8988T (cell line): ENCODE measurements at places on chromosomes 16 and 17.

GRCh38 chr16:10539793-10540192 lies 40.6 kb downstream of the EMP2 start:
- no peak for DNase-seq

DNA sequence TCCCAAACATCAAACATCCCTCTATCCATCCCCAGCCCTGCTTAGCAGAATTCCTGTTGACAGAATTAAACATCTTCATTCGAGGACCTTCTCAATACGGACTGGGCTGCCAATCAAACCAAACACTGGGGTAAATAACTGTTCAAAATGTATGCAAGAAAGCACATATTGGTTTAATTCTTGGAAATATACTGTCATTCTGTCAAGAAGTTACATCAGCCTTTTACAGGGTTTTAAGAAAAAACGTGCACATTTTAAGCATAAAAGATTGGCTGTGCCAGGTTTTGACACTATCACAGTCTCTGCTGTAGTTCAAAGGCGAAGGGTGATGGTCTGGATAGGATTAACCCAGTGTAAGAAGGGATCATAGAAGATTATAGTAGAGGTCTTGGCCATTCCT lies 25.1 kb upstream of the CCNF start:
- DNase-seq: no peak

DNA sequence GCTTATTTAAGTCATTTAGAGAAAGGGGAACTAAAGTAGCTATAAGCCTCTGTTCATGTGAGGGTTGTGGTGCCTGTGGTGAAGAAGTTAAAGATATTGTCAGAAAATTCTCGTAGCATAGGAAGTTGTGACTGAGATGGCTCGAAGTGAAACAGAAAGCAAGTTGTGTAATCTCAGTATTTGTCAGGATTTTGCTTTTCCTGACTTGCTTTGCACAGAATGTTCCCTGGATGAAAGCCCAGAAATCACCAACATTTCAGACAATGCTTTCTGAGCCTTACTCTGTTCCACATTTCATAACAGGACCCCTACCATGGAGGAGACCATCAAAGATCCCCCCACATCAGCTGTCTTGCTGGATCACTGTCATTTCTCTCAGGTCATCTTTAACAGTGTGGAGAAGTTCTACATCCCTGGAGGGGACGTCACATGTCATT lies 10.6 kb downstream of the CALCOCO2 start:
- DNase-seq: no peak

GRCh38 chr16:803754-804080 lies 3.2 kb upstream of the GNG13 start:
- no peak for DNase-seq

DNA sequence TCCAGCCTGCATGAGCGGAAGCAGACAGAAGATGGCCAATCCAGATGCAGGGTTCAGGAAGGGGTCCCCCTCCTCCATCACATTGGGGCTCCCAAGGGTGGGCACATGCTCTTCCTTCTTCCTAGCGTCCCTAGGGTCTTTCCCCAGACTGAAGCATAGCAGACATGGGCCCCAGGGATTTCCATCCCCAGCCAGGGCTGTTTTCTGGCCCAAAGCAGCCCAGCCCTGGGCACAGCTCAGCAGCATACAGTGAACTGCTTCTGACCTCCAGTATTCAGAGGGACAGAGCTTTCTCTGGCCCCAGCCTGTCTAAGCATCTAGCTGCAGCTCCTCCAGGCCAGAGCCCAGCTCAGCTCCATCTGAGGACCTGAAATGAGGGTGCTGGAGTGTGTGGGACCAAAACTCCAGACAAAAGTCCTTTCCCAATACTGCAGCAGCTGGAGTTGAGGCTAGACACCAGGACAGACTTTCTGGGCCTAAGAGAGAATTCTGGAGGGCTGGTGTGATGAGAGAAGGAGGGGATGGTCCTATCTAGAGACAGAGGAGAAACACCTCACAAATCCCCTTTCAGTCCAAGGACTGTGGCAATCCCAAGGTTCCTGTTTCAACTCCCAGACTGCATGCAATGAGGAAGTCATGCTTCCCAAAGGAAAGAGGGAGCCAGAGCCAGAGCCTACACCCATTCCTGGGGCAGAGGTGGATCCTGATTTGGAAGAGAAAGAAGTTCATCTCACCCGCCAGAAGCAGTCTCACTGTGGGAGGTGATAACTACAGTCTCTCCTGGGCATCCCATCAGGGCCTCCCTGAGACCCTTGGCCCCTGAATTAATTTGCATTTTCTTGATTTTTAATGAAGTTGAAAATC lies 4.5 kb upstream of the FOXN1 start:
- DNase-seq: no peak

DNA sequence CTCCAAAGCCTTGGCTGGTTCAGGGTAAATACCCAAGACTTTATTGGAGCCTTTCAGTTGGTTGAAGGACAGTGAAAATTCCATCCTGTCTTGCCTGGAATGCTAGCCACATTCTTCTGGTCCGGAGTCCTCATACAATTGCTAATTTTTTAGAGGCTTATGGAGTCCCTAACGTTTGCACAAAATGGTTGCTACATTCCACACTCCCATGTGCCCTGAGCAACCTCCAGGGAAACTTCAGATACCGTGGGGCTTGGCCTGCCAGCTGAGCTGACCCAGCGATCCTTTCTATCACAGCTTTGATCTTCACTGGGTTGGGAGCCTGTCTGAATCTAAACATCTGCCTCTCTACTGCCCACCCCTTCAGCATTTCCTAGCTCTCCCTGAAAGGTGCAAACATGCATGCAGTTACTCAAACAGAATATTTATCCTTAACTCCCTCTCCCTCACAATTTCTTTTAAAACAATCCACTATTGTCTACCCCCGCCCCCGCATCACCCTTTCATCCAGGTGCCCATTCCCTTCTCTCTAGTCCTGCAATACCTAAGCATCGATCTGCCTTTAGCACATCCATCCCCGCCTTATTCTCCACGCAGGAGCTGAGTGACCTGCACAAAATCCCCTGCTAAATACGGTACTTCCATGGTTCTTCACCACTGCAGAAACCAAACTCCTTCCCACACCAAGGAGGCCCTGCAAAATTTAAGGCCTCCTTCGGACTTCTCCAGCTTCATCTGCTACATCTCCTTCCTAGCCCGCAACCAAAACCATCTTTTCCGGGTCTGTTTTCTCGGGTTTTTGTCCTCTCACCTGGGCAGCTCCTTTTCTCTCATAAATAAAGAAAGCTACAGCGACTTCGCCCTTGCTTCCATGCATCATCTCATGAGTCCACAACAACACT lies 810 bp upstream of the GAN start:
- DNase-seq: no peak

DNA sequence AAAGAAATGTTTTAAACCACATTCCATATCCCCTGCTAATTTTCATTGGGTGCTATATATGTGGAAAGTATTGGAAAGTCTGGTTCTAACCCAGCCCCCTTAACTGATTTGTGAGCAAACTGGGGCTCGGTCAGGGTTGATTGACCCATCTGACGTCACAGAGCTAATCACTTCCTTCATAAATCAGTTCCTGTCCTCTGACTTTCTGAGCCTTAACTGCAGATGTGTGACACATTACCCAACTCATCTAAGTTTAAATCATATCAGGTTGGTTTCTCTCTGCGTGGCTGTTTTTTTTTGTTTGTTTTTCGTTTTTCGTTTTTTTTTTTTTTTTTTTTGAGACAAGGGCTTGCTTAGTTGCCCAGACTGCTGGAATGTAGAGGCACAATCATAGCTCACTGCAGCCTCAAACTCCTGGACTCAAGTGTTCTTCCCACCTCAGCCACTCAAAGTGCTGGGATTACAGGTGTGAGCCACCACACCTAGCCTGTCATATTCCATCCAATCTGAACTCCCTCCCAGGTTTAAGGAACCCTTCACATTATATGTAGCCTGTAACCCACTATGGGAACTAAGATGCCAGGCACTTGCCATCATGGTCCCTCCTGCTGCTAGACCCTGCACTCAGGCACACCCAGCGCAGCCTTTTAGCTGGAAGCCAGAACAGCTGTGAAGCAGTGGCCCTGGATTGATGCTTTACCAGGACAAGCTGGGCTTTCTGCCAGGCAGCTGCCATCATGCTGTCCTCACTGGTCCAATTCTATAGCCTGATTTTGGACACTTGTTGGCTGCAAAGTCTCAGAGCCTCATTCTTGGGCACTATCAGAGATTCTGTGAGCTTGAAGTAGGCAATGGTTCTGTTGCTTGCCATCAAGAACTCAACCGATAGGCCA lies 6.9 kb upstream of the BPTF start:
- DNase-seq: no peak

DNA sequence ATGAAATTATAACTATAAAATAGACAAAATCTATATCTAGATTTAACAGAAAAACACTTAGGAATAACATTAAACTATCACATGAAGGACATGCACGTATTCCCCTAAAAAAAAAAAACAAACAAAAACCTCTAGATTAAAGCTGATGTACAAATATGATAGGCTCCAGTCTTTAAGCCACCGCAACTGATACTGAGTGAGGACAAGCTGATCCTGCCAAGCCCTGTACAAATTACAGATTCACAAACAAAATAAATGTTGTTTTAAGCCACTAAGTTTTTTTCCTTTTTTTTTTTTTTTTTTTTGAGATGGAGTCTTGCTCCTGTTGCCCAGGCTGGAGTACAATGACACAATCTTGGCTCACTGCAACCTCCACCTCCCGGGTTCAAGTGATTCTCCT lies 35.3 kb downstream of the SMURF2 start:
- no peak for DNase-seq

GRCh38 chr16:71635632-71636031 lies 9.6 kb downstream of the MARVELD3 start:
- no peak for DNase-seq

DNA sequence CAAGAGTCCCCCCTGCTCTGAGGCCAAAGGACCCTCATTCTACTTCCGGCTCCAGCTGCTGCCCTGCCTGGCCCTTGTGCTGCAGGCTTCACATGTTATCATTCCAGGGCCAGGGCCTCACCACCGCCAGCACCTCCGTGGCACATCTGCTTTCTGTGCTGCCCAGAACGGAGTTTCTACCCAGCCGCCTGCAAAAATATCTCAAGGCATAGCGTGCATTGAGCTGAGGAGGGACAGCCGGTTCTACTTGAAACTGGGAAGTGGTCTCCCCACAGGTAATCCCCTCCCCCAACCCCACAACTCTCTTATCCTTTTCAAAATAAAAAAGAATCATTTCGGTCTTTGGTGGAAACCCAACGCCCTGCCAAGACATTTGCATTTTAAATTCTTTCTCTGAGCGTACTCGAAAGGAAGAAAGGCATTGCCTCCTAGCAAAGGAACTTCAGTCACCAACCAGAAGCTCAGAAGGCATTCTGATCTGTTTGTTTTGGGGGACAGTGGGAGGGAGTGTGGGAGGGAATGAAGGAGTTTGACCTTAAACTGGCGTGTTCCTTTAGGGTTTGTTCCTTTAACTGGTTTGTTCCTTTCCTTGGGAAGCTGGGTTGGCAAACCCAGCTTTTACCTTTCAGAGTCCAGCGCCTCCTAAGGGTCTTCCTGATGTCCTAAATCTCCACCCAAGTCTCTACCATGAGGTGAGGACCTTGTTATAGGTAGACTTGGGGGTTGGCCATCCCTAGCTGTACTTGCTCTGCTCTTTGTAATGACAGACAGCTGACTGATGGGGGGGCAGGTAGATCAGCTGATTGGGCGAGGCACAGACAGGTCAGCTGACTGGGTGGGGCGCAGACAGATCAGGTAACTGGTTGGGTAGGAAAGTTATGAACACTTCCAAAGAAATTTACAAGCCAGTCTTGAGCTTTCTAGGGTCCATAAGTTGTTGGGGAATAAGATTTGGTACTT lies 33.4 kb upstream of the PIK3R6 start:
- DNase-seq: no peak
